ENCODE measurements at places on chromosomes 2 and 18. TPM values are rescaled to one million over a fixed set of nuclear protein-coding genes. Genes with fewer than 3 reads are reported as not detected.

DNA sequence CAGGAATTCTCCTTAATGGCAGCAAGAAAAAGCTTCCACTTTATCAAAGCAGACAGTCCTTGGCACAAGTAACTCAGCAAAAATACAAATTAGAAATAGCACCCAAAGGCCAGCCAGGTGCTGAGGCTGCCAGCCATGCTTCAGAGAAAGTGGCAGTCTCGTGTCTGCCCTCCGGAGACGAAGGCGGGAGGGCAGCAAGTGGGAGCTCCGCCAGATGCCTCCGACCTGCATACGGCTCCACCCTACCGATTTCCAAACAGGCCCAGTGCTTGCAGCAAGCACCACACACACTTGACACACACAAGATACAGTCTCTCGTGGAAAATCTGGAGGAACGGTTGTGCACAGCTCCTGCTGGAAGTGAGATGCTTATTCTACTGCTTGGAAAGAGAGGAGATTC, 134.9 kb upstream of the REV1 start:
- H3K36me3 ChIP-seq: no peaks in the 10 kb centered on the region
- H3K4me3 ChIP-seq: no peak overlapping the region
- no peak overlapping the region for H3K27ac ChIP-seq
- no peak for DNase-seq
- peaks cover 4% of the 10 kb centered on the region for H3K4me1 ChIP-seq

WIPF1 gene
- 26.1 TPM for total RNA-seq

DNA sequence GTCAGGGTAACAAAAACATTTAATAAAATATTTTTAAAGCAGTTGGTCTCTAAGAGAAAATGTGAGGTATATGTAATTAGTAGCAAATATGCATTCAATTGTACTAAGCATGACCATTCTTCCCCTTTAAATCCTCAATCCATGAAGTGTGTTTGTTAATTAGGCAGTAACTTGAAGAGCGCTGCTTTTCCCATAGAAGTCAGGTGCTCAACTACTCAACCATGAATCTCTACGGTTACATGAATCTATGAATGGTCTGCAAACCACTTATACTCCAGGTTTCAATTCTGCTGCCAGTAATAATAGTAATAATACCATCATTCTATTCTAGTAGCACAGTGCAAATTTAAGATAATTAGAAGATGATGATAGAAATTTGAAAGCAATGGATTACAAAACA, 55.8 kb downstream of the SLC8A1 start:
- no peak for DNase-seq
- H3K27me3 ChIP-seq: no peaks in the 10 kb centered on the region
- H3K4me3 ChIP-seq: no peak overlapping the region
- no peaks in the 10 kb centered on the region for H3K4me1 ChIP-seq
- no peak overlapping the region for H3K27ac ChIP-seq

GRCh38 chr2:234212534-234212933, 162.0 kb downstream of the SPP2 start:
- no peak overlapping the region for H3K4me3 ChIP-seq
- no peaks in the 10 kb centered on the region for H3K4me1 ChIP-seq
- DNase-seq: no peak
- no peak overlapping the region for H3K27ac ChIP-seq
- H3K36me3 ChIP-seq: no peaks in the 10 kb centered on the region
- no peaks in the 10 kb centered on the region for H3K27me3 ChIP-seq

DNA sequence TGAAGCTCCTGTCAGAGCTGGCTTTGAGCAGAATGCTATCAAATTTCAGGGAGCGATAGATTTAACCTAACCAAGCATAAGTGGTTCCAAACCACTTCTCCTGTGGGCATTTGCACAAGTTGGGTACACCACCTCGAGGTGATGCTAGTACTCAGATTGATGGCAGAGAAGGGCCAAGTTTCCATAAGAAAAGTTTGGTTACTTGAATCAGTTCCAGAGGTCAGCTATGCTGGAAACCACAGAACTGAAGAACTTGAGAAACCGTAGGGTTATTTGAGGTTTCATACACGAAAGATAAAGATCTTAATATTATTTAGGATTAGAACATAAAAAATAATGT, 238.2 kb upstream of the SOX11 start:
- no peak overlapping the region for H3K4me3 ChIP-seq
- no peaks in the 10 kb centered on the region for H3K36me3 ChIP-seq
- no peaks in the 10 kb centered on the region for H3K27me3 ChIP-seq
- no peaks in the 10 kb centered on the region for H3K4me1 ChIP-seq
- no peak for DNase-seq
- H3K27ac ChIP-seq: no peak overlapping the region

LBX2 gene
- total RNA-seq: 3.0 TPM

- no peaks in the 10 kb centered on the region for H3K4me1 ChIP-seq
- DNase-seq: no peak
- H3K27ac ChIP-seq: no peak overlapping the region
Observed at GRCh38 chr2:7516484-7517063, 599.4 kb downstream of the RNF144A start.

- H3K4me1 ChIP-seq: no peaks in the 10 kb centered on the region
- no peaks in the 10 kb centered on the region for H3K27me3 ChIP-seq
- H3K36me3 ChIP-seq: no peaks in the 10 kb centered on the region
- H3K27ac ChIP-seq: no peak overlapping the region
- no peak for DNase-seq
Observed at GRCh38 chr18:2104620-2105462, 466.5 kb downstream of the METTL4 start.

GRCh38 chr2:77325395-77325794, 196.8 kb downstream of the LRRTM4 start:
- no peak overlapping the region for H3K4me3 ChIP-seq
- H3K36me3 ChIP-seq: no peaks in the 10 kb centered on the region
- DNase-seq: no peak
- H3K27ac ChIP-seq: no peak overlapping the region

GRCh38 chr2:28617502-28618184, 121.8 kb downstream of the PLB1 start:
- DNase-seq: no peak
- H3K36me3 ChIP-seq: no peaks in the 10 kb centered on the region
- H3K4me1 ChIP-seq: peaks cover 35% of the 10 kb centered on the region
- H3K4me3 ChIP-seq: no peak overlapping the region
- H3K27me3 ChIP-seq: no peaks in the 10 kb centered on the region

DNA sequence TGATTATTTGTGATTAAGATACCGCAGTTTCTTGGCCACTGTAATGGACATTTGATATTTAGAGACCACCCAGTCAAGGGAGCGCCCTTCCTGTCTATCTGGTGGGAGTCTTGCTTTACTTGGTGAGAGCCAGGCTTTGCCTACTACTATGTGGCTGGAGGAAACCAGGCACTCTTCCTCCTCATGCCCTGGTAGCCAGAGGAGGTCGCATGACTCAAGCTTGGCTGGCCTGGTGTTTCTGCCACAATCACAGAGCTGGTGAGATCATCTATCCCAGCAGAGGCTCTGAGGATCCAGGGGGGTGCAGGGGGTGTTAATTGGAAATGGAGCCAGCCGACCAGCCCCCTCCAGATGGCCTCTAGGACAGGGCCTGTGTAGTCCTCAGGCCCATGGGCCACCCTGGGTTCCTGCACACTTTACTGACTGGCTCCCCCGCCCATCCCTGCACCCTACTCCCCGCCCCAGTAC, 46.8 kb upstream of the BIN1 start:
- DNase-seq: no peak
- no peaks in the 10 kb centered on the region for H3K27me3 ChIP-seq
- H3K36me3 ChIP-seq: no peaks in the 10 kb centered on the region

DNA sequence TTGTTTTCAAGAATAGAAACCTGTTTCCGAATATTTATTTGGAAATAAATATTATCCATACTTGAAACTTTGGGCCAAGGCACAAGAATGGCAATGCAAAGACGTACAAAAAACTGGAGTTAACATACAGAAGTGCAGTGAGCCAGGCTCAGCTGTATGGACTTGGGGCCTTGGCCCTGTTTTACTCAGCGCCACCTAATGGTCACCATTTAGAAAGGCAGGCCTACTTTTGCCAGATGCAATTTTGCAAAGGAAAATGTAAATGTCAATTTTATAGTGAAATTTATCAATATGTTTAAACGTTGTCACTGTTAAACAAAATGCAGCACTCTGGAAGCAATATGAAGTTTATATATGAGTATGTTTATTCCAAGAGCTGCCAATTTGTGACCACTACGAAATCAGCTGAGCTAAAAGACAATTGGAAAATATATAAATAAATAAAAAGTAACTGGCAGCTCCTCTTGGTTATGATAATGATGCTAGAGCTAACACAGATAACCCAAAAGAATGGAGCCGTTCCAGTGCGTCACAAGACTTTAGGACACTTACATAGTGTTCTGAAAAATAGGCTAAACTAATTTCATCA, 155.0 kb downstream of the ARHGAP15 start:
- no peak for DNase-seq
- no peaks in the 10 kb centered on the region for H3K36me3 ChIP-seq
- no peak overlapping the region for H3K4me3 ChIP-seq

CFAP210 gene
- total RNA-seq: not detected

LCT gene
- total RNA-seq: not detected

DNA sequence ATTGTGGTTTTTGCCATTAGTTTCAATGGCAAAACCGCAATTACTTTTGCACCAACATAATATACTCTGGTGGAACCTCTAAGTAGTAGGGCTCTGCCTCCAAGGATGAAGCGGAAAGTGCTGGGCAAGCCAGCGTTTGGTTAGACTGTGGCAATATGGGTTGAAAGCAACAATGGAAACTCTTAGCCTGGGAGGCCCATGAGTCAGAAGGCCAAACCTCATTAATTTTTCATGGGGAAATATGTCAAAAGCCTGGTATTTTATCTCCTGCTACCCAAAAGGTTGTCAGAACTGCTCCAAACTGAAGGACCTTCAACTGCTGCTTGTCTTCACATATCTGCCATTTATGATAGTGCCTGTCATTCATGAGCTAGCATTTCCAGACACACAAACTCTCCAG, 179.1 kb upstream of the CYP26B1 start:
- no peak overlapping the region for H3K27ac ChIP-seq
- H3K4me1 ChIP-seq: no peaks in the 10 kb centered on the region
- DNase-seq: no peak
- H3K27me3 ChIP-seq: no peaks in the 10 kb centered on the region

GRCh38 chr18:56108478-56109367, 520.7 kb upstream of the TCF4 start:
- no peaks in the 10 kb centered on the region for H3K4me1 ChIP-seq
- no peak for DNase-seq
- no peaks in the 10 kb centered on the region for H3K27me3 ChIP-seq
- H3K36me3 ChIP-seq: no peaks in the 10 kb centered on the region
- H3K27ac ChIP-seq: no peak overlapping the region

EGR4 gene
- total RNA-seq: not detected

DNA sequence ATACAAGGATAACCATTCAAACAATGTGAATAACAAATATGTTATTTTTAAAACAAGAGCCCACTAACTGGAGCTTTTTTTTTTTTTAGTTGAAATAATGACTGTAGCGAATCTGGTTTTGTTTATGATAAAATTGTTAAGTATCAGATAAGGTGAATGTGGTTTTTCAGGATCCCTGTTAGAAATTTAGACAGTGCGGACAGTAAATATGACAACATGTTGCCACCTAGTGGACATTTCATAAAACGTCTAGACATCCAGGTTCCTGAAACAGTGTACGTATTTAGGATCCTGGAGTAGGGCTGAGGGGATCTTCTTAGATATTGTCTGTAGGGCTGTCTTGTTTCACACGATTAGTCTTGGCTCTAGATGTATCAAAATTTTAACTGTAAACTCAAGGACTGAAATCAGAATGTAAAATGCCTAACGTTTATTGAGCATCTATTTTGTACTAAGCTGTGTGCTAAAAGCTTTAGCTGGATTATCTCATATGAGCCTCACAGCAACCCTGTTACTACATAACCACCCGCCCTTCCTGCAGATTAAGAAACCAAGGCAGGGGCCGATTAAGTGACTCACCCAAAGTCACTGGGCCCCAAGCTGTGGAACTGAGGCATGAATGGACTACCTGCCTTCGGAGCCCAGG, 23.9 kb upstream of the CCDC68 start:
- H3K4me1 ChIP-seq: no peaks in the 10 kb centered on the region
- no peak for DNase-seq
- no peak overlapping the region for H3K27ac ChIP-seq
- H3K36me3 ChIP-seq: no peaks in the 10 kb centered on the region
- no peak overlapping the region for H3K4me3 ChIP-seq

- no peak for DNase-seq
- H3K27ac ChIP-seq: no peak overlapping the region
- H3K4me1 ChIP-seq: no peaks in the 10 kb centered on the region
- no peaks in the 10 kb centered on the region for H3K27me3 ChIP-seq
Observed at GRCh38 chr2:232731470-232731869, 34.3 kb downstream of the GIGYF2 start.

TMEM247 gene
- total RNA-seq: not detected

FEV gene
- not detected for total RNA-seq

FMNL2 gene
- total RNA-seq: 12.0 TPM

GRCh38 chr2:179995741-179996515, 11.2 kb downstream of the CWC22 start:
- no peaks in the 10 kb centered on the region for H3K4me1 ChIP-seq
- H3K4me3 ChIP-seq: no peak overlapping the region
- no peak for DNase-seq
- no peaks in the 10 kb centered on the region for H3K27me3 ChIP-seq
- H3K27ac ChIP-seq: no peak overlapping the region
- peaks cover 14% of the 10 kb centered on the region for H3K36me3 ChIP-seq

DNA sequence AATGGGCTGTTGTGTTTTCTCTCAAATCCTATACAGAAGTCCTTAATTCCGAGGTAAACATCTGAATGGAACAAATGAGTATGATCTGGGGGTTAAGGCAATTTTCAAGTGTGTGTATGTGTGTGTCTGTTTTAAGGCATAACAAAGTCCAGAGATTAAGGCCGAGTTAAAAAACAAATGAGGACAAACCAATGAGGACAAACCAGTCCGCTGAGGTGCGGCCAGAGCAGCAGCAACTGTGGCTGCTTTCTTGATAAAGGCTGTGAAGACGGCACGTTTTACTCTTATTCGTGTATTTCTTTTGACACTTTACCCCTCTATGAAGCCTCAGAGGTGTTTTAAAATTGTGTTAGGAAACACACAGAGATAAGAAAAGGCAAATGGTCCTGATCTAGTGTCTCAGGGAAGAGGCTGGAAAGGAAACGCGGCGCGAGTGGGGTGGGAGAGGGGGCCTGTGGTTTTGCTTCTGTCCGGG, 495 bp upstream of the GULP1 start:
- H3K4me3 ChIP-seq: peak overlapping the region; percentile 94
- H3K36me3 ChIP-seq: no peaks in the 10 kb centered on the region
- peak overlapping the region; percentile 99 for H3K27ac ChIP-seq
- peaks cover 5% of the 10 kb centered on the region for H3K4me1 ChIP-seq
- H3K27me3 ChIP-seq: no peaks in the 10 kb centered on the region
- DNase-seq: no peak
